ENCODE measurements at places on chromosomes 1 and 21.
A peak's percentile ranks its signal among the peaks of the same experiment; 100 is the strongest.

DNA sequence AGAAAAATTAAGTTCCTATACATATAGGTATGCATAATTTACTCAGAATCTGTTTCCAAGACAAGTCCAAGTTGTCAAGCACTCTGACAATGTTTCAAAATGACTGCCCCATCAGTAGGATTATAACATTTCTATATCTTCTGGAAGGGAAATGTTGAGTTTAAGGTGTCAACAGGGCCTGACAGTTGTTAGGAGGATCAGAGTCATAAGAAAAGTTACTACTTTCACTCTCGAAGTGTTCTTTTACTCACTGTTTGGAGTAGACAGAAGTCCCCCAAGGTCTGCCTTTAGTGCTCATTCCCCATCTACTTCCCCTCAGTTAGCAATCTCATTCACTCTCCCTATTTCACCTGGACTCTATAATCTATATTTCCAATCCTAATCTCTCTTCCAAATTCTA, 20.6 kb upstream of the MAGI3 start:
- DNase-seq, result no peak

DNA sequence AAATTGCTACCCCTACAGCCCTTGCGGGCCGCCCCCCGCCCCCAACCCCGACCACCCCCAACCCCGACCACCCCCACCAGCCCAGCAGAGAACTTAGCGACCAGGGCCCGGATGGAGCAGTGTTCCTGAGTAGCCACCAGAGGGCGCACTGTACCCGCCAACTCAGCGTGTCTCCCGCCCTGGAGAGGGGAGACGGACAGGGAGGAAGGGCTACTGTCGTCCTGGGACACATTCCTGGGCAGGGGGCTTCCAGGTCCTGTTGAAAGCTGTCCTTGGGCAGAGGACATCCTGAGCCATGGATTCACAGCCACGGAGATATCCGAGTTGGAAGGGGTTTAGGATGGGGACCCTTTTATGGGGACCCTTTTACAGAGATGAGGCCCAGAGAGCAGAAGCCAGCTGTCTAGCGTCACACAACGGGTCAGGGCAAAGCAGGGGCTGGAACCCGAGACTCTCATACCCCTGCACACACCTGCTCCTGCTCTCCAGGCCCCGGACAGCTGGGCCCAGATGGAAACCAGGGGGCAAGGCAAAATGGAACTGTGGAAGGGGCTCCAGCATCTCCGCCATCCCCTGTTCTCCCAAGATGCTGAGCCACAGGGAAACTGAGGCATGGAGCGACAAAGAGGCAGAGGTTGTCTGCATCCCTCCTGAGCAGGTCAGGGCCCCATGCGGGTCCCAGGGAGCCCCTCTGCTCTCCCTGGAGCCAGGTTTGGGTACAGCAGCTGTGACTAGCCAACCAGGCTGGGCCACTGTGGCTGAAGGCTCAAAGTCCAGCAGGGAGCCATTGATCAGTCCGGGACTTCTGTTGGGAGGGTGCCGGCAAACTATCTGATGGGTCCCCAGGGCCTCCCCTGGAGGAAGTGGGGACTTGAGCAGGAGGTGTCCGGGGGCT, 25.0 kb upstream of the LAPTM5 start:
- peak; percentile 58 for DNase-seq

DNA sequence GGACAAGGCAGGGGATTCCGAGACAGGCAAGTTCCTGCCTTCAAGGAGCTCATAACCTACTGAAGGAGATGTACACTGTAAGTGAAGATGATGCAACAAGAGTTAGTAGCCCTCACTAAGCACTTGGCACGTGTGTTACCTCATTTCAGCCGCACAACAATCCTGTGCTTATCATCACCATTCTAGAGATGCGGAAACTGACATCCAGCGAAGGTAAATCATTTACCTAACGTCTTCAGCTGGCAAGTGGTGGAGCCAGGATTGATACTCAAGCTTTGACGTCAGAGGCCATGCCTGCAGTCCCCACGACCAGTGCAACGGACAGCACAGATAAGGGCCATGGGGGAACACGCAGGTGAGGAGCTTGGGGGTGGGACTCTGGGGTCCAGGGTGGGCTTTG, 2.9 kb upstream of the UBXN10 start:
- DNase-seq, result no peak

- DNase-seq, result no peak
Observed at GRCh38 chr1:190320952-190321351, 156.7 kb downstream of the BRINP3 start.

DNA sequence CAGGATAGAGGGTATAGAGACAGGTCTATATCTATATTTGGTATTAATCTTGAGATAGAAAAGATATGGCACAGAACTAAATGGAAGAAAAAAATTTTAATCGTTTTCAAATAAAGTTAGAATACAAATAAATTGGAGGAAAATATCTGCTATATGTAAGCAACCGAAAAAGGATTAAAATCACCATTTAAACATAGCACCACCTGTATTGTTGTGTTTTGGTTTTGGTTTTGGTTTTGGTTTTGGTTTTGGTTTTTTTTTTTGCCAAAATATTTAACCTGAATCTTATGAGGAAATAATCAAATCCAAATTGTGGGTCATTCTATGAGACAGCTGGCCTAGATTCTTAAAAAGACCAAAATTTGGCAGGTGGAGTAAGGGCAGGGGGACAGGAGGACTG, 28.5 kb upstream of the ANGPTL1 start:
- DNase-seq, result no peak

DNA sequence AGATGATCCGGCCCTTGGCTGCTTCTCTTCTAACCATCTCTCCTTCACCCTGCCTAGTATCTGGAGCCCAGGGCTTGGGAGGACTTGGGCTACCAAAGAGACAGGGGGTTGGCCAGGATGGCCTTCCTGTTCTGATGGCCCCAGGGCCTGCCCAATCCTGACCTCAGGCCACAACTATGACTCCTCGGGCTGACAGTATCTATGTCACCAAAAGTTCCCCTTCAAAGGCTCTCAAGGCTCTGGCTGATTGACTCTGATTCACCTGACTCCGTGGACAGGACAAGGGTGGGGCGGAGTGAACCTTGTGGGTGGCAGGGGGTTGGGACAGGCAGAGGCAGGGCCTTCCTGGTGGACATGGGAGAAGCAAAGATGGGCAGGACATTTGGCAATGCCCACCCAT, 12.7 kb downstream of the MEF2D start:
- DNase-seq, result peak; percentile 62

GRCh38 chr21:45823100-45823681, 158.4 kb upstream of the COL6A1 start:
- no peak for DNase-seq

GRCh38 chr21:43782431-43783097, 6.5 kb upstream of the CSTB start:
- no peak for DNase-seq

GRCh38 chr1:204431310-204432184, 19.9 kb upstream of the PPP1R15B start:
- DNase-seq, result peak; percentile 80

- peak; percentile 15 for DNase-seq
Observed at GRCh38 chr1:7616076-7616832, 154.8 kb upstream of the VAMP3 start.

- no peak for DNase-seq
Observed at GRCh38 chr1:206467915-206468314, 2.4 kb upstream of the IKBKE start.

DNA sequence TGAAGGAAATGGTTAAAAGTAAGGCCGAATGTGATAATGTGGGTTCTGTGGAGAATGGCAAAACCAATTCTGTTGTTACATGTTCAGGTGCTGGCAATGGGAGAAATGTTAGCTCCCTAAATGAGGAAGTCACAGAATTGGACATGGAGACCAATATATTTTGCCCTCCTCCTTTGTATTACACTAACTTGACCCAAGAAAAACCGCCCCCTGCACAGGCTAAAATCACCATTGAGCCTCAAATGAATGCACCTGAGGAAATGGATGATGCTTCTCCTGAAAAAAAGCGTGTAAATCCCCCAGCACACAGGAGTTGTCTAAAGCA, 932 bp downstream of the MAP10 start:
- DNase-seq, result no peak

DNA sequence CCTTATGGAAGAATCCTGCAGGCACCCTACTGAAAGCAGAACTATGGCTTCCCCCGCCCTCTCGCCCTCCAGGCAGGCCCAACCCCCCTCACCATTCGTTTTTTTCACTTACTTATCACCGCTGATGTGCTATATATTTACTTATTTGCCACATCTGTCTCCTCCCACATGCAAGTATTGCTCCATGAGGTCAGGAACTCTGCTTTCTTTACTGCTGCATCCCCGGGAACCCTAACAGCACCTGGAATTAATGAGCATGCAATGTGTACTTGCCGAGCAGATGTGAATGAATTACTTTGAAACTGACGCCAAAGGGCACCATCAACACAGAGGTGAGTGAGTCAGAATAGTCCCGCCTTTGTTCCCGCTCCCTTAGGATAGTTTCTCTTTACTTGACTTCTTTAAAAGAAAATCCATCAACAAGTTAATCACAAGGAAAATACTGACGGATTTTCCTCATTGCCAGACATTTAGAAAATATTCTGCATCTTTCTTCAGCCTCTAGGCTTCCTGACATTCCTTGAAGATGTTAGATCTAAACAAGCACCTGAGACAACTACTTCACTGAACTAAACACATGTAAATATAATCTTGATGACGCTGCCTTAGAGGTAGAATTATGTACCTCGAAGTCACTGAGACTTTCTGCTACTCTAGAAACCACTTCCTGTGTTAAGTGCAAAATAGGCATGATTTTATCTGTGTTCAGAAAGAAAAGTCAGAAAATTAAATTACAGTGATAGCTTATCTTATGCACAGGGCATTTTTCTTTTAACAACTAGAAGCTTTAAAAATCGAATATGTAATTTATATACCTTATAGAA, 17.5 kb upstream of the RAB4A start:
- DNase-seq, result no peak

- DNase-seq, result no peak
Observed at GRCh38 chr1:245205396-245205795, 50.6 kb downstream of the KIF26B start.

GRCh38 chr1:150068109-150068435, 496 bp downstream of the VPS45 start:
- no peak for DNase-seq
